ENCODE measurements at places on chromosomes 1 and 21.

DNA sequence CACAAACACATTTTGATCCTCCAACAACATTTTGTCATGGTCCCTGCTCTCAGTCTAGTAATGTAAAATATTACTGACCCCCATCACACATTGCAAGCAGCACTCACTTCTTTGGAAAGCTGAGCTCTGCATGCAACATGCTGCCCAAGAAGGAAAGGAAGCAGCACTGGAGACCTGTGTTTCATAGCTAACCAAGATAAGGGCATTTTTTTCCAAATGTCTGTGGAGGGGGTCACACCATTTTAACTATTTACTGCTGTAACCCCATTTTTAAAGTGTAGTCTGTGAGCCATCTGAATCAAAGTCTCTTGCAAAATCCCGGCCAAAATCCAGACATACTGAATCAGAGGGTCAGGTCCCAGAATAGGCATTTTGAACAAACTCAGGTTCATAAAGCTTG, 4.5 kb upstream of the RASSF5 start:
- DNase-seq, result no peak

DNA sequence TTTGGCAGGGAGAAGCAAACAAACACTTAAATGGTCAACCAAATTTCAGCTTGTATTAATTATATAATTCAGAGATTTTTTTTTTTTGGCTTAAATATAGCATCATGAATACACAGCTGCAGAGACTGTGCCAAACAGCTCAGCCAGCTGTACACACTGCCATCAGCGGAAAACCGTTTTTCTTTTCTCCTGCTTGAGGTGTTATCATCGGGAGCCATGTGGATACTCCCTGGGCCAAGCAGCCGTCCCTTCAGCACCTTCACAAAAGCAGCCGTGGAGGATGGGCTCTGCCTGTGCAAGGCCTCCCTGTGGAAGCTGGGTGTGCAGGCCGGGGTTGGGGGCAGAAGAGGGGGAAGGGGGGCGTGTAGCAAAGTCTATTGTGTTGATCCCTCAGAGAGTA, 85.0 kb downstream of the NUF2 start:
- peak; percentile 15 for DNase-seq

DNA sequence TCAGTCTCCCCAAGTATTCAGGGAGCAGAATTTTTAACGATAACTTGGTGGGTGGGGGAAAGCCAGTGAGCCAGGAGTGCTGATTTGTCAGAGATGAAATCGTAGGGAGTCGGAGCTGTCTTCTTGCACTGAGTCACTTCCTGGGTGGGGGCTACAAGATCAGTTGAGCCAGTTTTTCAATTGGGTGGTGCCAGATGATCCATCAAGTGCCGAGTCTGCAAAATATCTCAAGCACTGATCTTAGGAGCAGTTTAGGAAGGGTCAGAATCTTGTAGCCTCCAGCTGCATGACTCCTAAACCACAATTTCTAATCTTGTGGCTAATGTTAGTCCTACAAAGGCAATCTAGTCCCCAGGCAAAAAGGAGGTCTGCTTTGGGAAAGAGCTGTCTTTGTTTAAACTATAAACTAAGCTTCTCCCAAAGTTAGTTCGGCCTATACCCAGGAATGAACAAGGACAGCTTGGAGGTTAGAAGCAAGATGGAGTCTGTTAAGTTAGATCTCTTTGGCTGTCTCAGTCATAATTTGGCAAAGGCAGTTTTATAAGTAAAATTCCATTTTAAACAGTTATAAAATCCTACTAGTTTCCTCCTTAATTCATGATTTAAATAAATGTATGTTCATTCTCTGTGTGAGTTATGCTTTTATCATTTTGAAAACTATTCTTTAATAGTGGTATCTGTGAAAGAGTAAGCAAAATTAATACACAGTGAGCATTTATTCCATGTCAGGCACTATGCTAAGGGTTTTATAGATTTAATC, 51.7 kb downstream of the SLC16A1 start:
- DNase-seq, result no peak

DNA sequence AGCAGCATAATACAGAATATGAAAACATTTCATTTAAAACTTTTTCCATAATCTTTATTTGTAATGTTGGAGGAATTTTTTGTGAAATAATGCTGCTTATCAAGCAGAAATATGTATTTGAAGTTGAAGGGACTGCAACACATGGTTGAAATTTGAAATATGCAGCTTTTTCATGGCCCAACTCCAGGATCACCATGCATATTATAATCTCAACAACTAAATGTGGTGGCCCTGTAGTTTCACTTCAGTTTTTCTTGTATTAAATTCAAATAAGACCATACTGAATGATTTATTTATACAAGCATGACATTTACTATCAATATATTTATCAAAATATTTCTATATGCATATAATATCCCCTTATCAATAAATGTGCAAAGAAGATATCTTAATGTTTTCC, 157.7 kb upstream of the LHX8 start:
- DNase-seq, result no peak

DNA sequence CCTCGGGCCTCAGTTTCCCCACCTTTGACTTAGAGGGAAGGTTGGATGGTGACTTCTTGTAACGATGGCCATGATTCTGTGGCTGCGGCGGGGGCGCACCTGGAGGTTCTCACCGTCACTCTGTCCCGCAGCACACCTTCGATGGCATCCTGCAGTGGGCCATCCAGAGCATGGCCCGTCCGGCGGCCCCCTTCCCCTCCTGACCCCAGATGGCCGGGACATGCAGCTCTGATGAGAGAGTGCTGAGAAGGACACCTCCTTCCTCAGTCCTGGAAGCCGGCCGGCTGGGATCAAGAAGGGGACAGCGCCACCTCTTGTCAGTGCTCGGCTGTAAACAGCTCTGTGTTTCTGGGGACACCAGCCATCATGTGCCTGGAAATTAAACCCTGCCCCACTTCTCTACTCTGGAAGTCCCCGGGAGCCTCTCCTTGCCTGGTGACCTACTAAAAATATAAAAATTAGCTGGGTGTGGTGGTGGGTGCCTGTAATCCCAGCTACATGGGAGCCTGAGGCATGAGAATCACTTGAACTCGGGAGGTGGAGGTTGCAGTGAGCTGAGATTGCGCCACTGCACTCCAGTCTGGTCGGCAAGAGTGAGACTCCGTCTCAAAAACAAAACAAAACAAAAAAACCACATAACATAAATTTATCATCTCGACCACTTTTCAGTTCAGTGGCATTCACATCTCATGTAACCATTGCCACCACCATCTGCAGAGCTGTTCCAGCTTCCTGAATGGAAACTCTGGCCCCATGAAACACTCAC, 2.1 kb upstream of the PFKL start:
- DNase-seq, result peak; percentile 23

DNA sequence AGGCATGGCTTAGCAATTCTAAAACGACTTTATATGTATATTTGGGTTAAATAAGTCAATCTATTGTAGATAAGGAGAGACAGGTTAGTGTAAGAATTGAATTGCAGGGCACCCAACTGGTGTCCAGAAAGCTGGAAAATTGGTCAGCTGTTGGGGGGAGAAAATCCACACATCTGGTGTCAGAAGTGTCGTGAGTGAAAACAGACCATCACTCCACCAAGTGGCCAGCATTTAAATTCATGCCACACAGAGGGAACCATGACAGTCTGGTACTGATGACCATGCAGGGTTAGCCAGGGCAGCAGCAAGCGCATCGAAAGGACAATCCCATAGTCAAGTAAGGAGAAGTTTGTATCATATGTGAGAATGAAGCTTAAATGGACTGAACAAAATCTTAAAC, 11.7 kb downstream of the LAX1 start:
- DNase-seq, result no peak

GRCh38 chr21:27776925-27777553, 810.2 kb upstream of the ADAMTS5 start:
- DNase-seq, result no peak

GRCh38 chr1:183953031-183953430, 84.5 kb downstream of the COLGALT2 start:
- DNase-seq, result no peak

- DNase-seq, result no peak
Measured at GRCh38 chr1:16612332-16613172, 812 bp downstream of the NBPF1 start.

GRCh38 chr1:150372580-150372979, 8.6 kb downstream of the RPRD2 start:
- DNase-seq, result no peak

- no peak for DNase-seq
Measured at GRCh38 chr1:95117207-95118066, at the start of gene TLCD4. TLCD4 (plus strand) TSS chr1:95117355; CDS start chr1:95143902, 26,547 bp downstream.

- DNase-seq, result no peak
Measured at GRCh38 chr1:230827081-230827681, 41.1 kb downstream of the C1orf198 start.

- no peak for DNase-seq
Measured at GRCh38 chr21:35405981-35406380, 356.9 kb upstream of the RUNX1 start.

GRCh38 chr1:53315456-53316423, 12.1 kb downstream of the LRP8 start:
- no peak for DNase-seq

DNA sequence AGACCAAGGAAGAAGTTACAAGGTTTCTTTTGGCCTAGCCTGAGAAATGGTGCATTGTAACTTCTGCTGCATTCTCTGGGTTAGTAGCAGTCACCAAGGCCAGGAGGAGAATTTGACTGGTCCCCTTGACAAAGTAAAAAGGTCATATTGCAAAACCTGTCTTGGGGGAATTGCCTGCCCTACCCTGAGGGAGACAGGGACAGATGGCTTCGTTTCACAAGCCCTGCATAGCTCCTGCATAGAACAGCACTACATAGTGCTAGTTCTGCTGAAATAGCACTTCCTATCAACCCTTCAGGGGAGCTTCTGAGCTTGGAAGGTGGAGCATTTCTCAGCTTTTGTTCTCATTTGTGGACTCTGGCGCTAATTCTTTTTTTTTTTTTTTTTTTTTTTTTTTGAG, 20.4 kb upstream of the AK2 start:
- no peak for DNase-seq

DNA sequence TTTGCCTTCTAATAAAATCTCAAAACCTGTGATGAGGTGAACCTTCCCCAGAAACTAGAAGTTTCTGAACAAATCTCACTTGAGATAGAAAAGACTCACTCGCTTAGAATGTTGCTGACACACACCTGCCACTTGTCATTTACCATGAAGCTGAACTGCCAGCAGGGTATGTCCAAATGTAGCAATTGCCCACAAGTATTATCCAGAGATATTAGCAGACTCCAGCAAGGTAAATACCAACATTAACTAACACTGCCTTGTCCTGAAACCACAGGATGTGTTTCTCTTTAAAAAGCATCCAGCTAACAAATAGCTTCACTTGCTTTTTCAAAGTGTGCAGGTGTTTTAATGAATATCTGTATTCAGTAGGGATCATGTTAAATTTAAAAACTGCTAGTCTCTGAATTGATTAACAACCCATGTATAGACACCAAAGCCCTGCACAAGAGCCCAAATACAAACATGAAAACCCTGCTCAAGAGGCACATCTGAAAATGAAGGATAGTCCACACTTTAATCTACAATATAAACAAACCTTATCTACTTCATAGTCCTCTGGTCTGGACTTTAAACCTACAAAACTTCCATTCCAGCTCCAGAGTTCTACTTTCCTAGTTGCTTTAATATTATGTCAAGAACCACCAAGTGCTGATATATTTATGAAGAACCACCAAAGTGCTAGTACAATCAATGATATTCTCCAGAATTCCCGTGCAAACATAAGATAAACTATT, 19.3 kb downstream of the KRTAP8-1 start:
- no peak for DNase-seq

DNA sequence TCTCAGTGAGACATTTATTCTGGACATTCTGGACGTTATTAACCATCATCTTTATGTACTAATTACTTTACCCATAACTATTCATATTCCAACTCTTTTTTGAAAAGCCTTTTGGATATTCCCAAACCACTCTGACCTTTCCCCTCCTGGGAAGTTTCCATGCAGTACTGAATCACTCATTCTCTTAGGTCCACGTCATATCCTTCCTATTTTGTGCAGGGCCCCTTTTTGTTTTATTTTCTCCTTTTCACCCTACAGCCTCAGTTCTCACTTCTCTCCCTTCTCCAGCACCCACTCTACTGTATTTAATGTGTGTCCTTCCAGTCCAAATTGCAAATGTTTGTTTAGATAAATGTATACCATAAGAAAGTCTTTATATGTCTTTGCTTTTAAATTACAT, 16.4 kb upstream of the ATP1A1 start:
- DNase-seq, result no peak

All from NCI-H1417 treated with DMSO at 0.1 percent for 48 hours (cell line).